ENCODE measurements at places on chromosomes 12 and 14.

DNA sequence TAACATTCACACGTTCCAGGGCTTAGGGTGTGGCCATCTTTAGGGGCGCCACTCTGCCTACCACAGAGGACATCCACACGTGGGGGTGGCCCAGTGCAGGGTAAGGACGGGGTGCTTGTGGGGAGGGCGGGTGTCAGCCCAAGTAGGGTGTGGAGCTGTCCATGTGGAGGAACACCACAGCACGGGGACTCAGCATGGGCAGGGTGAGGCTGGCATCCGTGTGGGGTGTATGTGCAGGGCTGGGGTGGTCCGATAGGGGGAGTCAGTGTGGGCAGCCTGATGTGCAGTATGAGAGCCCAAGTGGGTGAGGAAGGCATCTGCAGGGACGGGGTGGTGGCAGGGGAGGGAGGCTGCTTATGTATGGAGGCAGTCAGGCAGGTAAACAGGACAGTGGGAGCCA, 17.7 kb downstream of the PSMC1 start:
- no peak for DNase-seq

DNA sequence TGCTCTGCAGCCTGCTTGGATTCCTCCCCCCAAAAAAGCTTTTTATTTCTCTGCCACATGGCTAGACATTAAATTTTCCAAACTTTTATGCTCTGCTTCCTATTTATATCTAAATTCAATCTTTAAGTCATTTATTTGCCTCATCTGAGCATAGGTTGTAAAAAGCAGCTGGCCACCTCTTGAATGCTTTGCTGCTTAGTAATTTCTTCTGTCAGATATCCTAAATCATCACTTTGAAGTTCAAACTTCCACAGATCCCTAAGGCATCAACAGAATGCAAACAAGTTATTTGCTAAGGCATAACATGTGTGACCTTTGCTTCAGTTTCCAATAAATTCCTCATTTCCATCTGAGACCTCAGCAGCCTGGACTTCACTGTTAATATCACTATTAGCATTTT, 209.6 kb downstream of the FSCB start:
- no peak for DNase-seq

DNA sequence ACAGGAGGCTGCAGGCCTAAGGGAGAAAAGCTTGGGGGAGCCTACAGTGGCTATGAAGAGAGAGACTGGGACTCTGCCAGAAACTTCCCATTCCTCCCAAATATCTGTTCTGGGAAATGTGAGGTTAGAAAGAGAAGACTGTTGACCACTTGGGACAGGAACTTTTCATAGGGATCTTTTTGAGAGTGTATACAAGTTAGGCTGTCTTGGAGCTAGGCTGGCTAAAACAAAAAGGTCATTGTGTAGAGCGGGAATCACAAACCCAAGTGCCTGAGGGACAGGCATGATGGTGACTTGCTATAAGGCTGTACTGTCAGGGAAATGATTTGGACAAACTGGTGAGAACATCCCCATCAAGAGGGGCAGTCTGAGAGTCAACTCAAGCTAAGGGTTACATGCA, 175.1 kb downstream of the GRIP1 start:
- no peak for DNase-seq

GRCh38 chr12:107317751-107318555, 224.6 kb upstream of the CRY1 start:
- DNase-seq = peak; percentile 88

DNA sequence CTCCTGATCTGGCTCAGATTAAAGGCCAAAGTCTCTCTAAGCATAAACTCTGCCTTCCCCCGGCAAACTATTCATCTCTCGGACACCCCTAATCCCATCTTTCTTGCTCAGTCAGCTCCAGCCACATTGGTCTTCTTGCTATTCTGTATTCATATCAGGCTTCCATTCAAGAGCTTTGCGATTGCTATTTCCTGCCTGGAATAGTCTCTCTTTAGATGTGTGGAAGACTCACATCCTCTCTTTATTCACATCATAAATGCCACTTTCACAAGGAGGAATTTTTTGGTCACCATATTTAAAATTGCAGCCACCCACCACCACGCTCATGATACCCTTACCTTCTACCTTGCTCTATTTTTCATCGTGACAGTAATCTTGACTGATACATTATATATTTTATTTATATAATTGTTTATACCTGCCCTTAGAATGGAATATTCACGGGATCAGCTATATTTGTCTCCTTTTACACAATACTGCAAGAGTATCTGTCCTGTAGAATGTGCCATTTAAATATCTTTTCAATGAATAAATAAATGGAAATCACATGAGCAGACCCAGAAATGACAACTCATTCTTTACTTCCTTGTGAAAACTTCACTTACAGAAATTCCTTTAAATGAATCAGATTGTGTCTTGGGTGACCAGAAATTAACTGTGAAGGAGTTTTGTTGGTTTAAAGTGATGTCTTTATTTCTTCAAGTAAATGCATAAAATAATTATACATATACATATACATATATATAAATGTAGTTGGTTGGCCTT, 780.6 kb upstream of the FLRT2 start:
- no peak for DNase-seq

DNA sequence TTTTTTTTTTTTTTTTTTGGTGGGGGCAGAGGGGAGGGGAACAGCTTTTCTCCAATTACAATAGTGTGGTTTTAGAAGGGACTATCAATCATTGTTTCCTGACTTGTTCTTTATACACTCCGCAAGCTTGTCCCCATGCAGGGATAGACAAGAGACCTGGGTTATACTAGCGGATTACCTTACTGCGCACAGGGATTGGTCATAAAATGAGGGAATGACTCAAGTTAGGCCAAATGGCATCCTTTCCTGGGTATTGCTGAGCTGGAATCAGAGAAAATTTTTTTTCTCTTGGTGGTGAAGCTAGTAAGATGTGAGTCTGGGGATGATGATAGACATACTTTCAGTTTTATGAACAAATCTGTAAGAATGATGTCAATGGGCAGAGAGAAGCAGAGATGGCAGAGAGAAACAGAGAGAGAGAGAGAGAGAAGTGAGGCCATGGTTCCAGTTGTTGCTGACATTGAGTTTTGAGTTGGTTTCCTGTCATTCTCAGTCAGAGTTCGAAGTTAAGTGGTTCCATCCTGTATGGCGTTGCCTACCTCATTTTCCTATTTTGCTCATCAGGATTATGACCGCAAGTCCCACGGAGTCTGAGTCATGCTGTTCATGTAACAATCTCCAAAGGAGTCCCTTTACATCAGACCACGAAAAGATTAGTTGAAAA, 59.1 kb upstream of the OTOGL start:
- no peak for DNase-seq

DNA sequence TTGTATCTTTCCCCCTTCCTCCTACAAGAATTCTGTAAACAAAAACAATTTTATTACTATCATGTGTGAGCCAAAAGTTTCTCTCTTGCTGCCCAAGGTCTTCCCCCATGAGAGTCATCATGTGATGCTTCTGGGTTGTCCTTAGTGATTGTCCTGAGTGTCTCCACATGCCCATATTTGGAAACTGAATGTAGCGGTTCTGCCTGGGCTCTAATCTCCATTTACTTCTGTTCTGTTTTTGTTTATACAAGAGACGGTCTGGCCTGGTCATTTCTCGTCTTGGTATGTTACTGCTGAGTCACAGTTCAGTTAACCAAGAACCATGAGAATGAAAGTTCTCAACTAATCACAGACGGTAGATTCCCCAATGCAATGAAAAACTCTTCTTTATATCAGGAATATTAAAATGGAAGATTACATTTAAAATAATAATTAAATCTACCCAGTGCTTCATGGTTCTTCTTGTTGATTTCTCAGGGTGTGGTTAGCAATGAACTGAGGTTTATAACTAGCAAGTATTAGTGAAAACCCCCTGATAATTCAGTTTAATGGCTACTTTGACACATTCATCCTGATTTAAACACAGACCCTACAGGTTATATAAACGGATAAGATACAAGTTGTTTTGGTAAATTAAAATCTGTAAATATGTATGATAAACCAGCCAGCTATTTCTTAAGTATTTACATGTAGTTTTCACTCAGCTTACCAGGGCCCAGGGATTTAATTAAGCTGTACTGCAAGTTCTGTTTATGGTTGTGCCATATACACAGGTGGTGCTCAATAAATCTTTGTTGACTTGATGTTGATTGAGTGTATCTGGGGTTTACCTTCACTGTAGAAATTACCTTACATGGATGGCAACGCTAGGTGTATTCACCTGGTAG, 81.1 kb downstream of the PELI2 start:
- DNase-seq = no peak

- DNase-seq = no peak
These were observed 67.6 kb upstream of the CDKN3 start for GRCh38 chr14:54329082-54329695.

GRCh38 chr14:93012951-93013719, 90.2 kb downstream of the CHGA start:
- DNase-seq = no peak

GRCh38 chr14:51180577-51180976, 59.5 kb upstream of the TMX1 start:
- DNase-seq = no peak

DNA sequence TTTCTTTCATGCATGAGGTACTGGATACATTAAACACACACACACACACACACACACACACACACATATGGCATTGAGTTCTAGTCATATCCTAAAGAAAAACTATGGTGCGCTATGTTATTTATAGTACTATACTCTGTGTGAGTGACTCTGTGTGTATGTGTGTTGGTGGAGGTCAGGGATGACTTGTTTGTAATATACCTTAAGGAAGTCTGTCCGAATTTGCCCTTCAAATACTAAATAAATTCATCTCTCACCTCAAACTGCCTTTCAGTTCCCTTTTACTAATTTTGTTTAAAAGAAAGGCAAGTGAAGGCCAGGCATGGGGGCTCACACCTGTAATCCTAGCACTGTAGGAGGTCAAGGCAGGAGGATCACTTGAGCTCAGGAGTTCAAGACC, 2.1 kb upstream of the AKAP5 start:
- DNase-seq = no peak

- DNase-seq = no peak
These were observed 68.4 kb upstream of the DLK1 start for GRCh38 chr14:100658181-100658886.

GRCh38 chr12:1848146-1848545, 27.8 kb downstream of the LRTM2 start:
- no peak for DNase-seq

DNA sequence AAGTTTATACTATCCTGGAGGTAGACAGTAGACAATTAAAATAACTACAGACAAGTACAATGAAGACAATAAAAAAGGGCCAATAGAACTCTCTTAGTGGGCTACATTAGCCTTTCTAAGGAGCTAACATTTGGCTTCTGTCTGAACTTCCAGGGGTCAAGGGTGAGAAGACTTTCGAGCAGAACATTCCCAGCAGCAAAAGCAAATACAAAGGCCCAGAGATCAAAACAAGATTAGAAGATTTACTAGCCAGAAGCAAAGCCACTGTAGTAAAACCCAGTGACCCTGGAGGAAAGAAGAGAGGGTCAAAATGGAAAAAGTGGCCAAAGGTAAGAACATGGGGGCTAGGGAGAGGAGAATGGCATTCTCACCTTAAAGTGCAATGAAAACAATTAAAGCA, 63.2 kb downstream of the ATP2B1 start:
- DNase-seq = no peak

DNA sequence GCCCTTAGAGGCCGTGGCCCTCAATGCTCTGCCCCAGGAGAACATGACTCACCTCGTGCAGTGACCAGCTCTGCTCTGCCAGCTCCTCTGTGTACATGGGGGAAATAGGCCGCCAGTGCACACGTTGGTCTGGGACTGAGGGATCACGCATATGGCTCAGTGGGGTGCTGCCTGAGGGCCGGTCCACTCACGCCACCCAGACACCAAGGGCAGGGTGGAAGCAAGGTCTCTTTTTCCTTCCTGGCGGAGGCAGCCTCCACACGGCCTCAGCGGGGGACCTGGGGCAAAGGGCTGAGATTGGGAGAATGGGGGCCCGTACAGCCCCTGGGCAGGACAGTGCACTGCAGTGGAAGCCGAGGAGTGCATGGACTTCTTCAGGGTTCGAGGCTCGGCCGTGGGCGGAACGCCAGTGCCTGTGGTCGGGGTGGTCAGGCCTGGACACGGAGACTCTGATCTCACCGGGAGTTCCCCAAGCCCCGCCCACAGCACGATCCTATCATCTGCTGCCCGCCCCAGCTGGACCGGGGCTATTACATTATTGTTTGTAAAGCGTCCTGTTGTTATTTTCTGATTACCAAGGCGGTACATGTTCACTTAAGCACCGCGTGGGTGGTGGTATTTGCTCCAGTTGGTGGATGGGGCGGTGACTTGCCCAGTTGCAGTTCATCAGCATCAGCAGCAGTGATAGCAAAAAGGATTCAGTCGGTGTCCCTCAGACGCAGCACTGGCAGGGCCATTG, 38.8 kb upstream of the TDRD9 start:
- no peak for DNase-seq

- no peak for DNase-seq
These were observed 99.7 kb downstream of the RFLNA start for GRCh38 chr12:124394462-124395128.

GRCh38 chr12:131620520-131620919, 90.4 kb upstream of the SFSWAP start:
- DNase-seq = no peak
